Fibroblast of skin of back (primary cell): ENCODE measurements at places on chromosomes 16 and 17.

DNA sequence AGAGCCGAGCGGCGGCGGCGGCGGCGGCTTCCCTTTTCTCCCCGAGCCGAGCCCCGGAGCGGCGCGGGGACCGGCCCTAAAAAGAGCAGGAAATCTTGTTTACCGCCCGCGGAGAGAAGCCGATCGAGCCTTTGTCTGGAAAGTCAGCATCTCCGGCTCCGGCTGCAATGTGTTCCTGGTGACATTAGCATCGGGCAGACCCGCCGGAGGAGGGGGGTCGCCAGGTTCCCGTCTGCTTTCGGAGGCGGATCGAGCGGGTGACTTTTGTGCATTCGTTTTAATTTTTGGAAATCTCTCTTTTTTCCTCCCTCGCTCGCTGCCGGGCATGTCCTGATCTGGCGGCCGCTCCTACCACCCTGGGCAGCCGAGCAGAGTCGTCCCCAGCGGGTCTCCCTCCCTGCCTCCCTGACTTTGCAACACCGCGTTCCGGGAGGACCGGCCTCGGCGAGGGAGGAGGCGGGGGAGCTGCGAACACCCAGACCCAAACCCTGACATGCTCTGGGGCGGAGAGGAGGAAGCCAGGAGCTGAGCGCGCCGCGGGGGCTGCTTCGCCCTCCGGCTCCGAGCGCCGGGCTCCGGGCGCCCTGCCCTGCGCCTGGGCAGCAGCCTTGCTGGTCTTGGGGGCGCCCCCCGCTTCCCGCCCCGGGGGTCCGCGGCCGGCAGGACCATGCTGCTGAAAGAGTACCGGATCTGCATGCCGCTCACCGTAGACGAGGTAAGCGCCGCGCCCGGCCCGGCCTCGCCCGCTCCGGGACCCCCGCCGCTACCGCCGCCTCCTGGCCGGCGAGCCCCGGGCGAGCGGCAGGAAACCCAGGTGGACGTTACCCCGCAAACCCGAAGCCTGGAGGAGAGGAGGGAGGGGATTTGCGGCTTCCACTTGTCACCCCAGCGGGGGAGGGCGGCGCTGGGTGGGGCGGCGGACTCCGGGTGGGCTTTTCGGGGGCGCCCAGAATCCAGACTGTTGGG, 690 bp downstream of the PITPNC1 start:
- DNase-seq = peak; percentile 36

- no peak for DNase-seq
These were observed 202.6 kb downstream of the CCDC182 start for GRCh38 chr17:57542510-57542909.

GRCh38 chr17:65925606-65926307, 266.2 kb downstream of the CEP112 start:
- DNase-seq = peak; percentile 84

DNA sequence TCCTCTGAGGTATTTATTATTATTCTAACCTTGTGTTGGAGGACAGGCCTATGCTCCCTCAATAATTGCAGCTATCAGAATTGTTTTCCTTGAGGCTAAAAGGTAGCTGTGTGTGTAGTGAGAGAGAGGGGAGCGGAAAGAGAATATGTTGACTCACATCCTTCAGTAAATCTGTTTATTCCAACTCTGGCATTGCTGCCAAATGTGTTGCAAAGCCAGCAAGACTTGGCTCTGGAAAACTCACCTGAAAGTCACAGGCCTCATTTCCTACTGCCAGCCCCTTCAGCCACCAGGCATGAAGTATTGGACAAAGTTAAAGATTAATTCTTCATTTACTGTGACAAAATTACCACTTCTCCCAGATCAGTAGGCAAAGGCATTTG, 9.6 kb downstream of the CA10 start:
- no peak for DNase-seq

DNA sequence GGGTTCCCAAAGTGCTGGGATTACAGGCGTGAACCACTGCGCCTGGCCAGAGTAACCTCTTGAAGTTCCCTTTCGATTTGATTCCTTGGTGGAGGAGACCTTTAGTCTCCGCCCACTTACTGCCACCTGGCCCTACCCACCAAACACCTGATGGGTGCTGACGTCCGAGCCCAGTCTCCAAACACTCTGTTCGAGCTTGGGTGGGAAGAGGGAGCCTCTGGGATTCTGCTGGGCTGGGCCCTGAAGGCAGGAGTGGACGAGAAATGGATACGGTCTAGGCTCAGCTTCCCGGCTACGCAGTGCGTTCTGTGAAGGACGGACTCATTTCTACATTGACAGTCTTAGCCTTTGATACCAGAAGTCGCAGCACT, 870 bp upstream of the ITGA3 start:
- no peak for DNase-seq

- DNase-seq = no peak
These were observed 32.2 kb downstream of the HS3ST3A1 start for GRCh38 chr17:13569398-13570123.

DNA sequence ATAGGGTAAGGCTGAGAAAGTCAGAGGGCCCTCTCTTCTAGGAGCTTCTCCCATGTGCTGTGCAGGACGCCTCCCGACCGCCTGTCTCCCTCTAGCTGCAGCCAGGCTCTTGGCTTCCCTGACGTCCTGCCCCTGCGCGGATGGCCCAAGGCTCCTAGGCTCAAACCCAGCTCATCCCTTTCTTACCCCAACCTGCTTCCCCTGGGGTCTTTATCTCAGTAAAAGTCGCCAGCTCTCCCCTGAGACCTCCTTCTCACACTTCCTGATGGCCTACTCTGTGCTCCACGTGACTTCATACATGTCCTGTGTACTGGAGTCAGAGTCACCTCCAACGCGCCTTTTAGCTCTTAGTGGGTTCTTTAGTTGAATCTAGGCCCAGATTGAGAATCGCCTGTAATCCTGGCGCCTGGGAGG, 1.1 kb upstream of the ZNF747 start:
- peak; percentile 72 for DNase-seq

GRCh38 chr16:56684926-56685590, 2.8 kb downstream of the MT1X start:
- no peak for DNase-seq

DNA sequence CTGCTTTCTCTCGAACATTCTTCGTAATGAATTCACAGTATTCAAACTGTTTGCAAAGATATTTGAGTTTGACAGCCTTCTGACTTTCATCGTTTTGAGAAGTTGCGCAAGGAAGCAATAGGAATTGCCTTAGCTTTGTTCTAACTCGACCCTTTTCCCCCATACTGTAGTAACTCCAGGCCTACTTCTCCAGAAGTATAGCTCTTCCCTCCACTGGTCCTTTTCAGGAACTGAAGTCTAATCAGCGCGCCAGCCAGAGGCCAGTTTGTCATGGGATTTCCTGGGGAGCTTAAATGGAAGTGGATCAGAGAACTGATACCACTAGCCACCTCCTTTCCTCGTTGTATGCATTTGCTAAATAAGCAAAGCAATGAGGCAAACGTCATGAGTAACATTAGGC, 27.9 kb downstream of the CDR2 start:
- no peak for DNase-seq

DNA sequence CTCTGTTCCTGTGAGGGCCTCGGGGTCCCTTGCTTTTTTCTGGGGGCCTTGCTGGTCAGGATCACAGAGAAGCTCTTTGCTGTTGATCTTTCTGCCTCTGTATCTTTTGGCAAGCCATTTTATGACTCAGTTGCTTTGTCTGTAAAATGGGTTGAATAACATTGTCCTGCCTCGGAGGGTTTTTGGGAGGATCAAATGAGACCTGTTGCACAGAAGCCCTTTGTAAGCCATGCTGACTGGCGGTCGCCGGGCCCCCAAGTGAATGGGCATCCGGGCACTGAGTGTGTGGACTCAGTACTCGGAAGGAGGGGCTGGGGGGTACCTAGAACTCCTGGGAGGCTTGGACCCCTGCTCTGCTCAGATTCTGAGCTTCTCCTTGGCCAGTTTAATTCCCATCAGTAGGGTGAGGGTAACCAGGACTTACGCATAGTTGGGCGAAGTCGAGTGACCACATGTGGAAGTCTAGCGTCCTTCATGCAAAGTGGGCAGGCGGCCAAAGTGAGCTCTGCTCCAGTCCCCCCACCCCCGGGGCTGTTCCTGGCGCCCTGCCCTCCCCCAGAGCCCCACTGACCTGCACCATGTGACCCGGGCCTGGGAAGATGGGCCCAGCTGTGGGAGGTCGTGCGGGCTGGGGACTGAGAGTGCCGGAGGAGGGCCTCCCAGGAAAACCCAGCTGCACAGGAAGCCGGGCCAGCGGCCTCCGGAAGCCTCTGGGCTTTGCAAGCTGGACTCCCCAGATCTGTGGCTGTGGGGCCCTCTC, 284.0 kb downstream of the SEC14L1 start:
- peak; percentile 82 for DNase-seq
